ENCODE measurements at places on chromosomes 16 and 17. TPM values are rescaled to one million over a fixed set of nuclear protein-coding genes. Genes with fewer than 3 reads are reported as not detected.

DNA sequence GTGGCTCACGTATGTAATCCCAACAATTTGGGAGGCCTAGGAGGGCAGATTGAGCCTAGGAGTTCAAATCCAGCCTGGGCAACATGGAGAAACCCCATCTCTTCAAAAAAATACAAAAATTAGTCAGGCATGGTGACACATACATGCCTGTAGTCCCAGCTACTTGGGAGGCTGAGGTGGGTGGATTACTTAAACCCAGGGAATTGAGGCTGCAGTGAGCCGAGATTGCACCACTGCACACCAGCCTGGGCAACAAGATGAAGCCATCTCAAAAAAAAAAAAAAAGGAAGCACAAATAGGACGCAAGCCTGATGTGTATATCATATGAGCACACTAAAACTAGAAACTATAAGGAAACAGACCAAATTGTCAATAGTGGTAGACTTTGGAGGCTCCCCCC lies 17.1 kb upstream of the FLCN start:
- H3K4me1 ChIP-seq = no peaks in the 10 kb centered on the region
- no peak overlapping the region for H3K4me3 ChIP-seq
- DNase-seq = no peak

DNA sequence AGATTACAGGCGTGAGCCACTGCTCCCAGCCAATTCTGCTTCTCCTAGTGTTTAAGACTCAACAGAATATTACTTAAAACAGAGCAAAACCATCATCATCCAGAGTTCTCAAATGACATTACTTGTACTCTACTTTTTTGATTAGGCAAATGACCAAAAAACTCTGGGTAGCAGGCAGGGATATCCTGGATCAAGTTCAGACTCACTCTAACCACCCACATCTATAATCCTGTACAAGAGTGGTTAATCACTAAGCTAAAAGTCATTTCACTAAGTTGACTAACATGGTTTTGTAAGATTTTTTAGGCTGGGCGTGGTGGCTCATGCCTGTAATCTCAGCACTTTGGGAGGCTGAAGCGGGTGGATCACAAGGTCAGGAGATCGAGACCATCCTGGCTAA lies 6.8 kb downstream of the NAE1 start:
- DNase-seq = no peak
- peaks cover 6% of the 10 kb centered on the region for H3K4me1 ChIP-seq
- no peaks in the 10 kb centered on the region for H3K27me3 ChIP-seq

DNA sequence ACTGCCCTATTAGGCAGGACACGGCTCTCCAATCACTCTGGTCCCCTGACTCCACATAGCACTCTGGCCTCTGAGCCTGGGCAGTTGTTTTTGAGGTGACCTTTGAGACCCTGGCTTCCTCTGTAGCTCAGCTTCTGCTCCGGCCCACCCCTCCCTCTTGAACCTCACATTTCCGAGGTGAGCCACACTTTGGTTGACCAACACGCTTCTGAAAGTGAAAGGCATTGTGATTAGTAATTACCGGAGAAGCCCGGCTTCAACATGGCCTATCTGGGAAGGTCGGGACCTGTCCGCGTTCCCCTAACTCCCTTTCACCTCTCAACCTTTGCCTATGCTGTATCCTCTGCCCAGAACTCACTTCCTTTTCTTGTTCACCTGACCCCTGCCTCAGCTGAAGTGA lies 10.3 kb upstream of the ITGAX start:
- DNase-seq = no peak
- H3K4me3 ChIP-seq = no peak overlapping the region
- no peaks in the 10 kb centered on the region for H3K27me3 ChIP-seq
- no peaks in the 10 kb centered on the region for H3K4me1 ChIP-seq
- no peaks in the 10 kb centered on the region for H3K36me3 ChIP-seq

Gene PROCA1
- total RNA-seq = 1.9 TPM

Gene LRRC3C
- total RNA-seq = not detected

Data from left lung (tissue), 14 donors.